Left cardiac atrium (tissue), 4 donors: ENCODE measurements at places on chromosomes 13 and 19. TPM values are rescaled to one million over a fixed set of nuclear protein-coding genes. Genes with fewer than 3 reads are reported as not detected.

The ZSWIM4 gene
- 7.3 TPM for total RNA-seq

The ZNF541 gene
- 0.13 TPM for total RNA-seq

The PTPRH gene
- 1.5 TPM for total RNA-seq

The CABP5 gene
- not detected for total RNA-seq

The ZNF850 gene
- 4.2 TPM for total RNA-seq

The ZNF534 gene
- total RNA-seq = 0.31 TPM

The ZNF345 gene
- 3.0 TPM for total RNA-seq

The FBXO17 gene
- total RNA-seq = 7.8 TPM

The NLRP7 gene
- total RNA-seq = not detected

The ZNF681 gene
- total RNA-seq = 0.85 TPM

The RXFP2 gene
- total RNA-seq = not detected

The MAMSTR gene
- total RNA-seq = 1.6 TPM

The FGF9 gene
- total RNA-seq = 5.9 TPM
